NCI-H1436 treated with DMSO at 0.1 percent for 48 hours (cell line): ENCODE measurements at places on chromosomes 11 and 22.

GRCh38 chr11:67054346-67054835 lies 2.3 kb upstream of the RHOD start:
- DNase-seq: no peak

GRCh38 chr11:75024764-75025211 lies 36.1 kb downstream of the NEU3 start:
- no peak for DNase-seq

- DNase-seq: no peak
These were observed 55.7 kb downstream of the ARHGAP8 start for GRCh38 chr22:44807915-44808690.

- no peak for DNase-seq
These were observed 965.2 kb downstream of the TBC1D22A start for GRCh38 chr22:47727641-47728040.

GRCh38 chr22:24554313-24555164 lies at the start of gene GUCD1:
Gene GUCD1, minus strand, starts transcription at chr22:24555138. Its CDS starts 147 bp downstream, at chr22:24554991.
- no peak for DNase-seq

DNA sequence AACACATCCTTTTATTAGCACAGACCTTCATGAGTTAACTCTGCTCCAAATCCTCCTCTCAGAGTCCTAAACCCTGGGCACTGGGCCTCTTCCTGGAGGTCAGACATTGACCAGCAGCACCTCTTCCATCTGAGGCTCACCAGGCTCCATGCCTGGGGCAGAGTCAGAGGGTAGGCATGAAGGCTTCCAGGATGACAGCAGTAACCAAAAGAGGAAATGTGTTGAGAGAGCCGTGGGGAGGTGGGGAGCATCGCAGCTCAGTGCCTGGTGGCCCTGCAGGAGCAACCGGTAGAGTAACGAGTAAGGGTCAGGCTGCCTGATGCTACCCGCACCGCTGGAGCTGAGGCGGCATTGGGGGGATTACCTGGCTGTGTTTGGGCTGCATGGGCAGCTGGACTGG lies 9.4 kb upstream of the NAV2 start:
- no peak for DNase-seq

- DNase-seq: no peak
These were observed 619 bp downstream of the SART1 start for GRCh38 chr11:65962141-65962564.

DNA sequence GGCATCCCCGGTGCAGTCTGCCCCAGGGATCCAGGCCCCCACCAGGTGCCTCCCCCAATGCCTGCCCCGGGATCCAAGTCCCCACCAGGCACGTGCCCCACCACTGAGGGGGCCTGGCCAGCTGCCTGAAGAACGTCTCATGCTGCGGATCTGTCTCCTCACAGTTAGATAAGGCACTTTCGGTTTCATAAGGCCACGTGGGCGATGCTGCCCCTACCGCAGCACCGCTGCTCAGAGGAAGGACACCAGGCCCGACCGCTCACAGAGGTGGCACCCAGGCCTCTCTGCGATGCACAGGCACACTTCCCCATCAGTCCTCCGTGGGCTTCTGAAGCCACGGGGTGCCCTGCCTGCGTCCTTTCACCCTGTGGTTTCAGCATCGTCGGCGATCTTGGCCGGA lies 68.1 kb upstream of the BID start:
- DNase-seq: no peak

GRCh38 chr11:33706966-33707365 lies 6.3 kb upstream of the C11orf91 start:
- DNase-seq: no peak

- DNase-seq: no peak
These were observed 921 bp upstream of the NUCB2 start for GRCh38 chr11:17275400-17276235.

DNA sequence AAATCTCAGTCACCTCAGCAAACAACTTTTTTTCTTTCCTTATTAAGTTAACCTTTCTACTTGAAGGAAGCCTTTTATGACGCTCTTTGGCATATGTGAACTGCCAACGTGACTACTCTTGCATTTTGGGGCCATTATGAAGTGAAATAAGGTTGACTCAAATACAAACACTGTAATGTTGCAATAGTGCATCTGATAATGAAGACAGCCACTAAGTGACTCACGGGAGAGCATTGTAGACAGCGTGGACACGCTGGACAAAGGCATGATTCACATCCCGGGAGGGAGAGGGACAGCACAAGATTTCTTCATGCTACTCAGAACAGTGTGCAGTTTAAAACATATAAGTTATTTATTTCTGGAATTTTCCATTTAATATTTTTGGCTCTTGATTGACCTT lies 560.8 kb downstream of the ETS1 start:
- DNase-seq: no peak

- DNase-seq: peak; percentile 74
These were observed 690 bp upstream of the UVRAG start for GRCh38 chr11:75814363-75814676.

DNA sequence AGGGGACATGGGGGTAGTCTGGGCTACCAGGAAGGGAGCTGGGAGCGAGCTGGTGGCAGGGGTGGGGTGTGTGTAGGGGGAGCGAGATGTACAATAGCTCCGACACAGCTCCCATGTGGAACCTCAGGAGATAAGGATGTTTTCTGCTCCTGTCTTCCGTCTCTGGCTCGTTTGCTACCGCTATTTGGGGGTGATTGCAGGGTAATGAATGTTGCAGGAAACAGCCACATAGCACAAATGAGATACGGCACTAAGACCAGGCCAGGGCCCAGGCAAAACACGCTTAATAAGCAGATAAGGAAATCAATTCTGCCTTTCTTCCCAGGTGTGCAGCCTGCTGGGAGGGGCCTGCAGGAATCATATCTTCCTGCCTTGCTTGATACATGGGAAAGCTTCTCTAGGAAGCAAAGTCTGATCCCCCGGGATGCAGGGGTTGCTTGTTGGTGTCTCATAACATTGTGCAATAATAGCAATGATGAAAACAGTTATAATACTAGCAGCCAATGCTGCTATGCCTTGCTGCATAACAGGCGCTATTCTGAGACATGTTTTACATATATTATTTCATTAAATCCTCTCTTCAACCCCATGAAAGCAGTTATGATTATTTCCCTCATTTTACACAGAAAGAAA lies 158.7 kb downstream of the ST3GAL4 start:
- no peak for DNase-seq

DNA sequence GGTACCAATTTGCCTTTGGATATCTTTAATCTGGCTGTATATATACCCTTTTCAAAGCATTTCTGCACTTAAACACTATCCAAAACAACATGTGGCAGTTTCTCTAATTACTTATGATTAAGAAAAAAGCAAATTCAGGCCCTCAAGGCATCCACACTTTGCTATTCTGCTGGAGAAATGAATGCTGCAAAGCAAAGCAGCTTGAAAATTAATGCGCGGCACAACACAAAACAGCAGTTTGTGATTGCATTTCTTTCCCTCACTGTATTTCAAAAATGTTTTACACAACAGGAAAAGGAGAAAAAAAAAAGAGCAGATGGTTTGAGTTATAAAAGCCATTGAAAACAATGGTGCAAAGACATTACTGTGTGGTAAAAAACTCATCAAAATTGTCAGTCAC lies 738.4 kb upstream of the RAG2 start:
- DNase-seq: no peak

- DNase-seq: peak; percentile 98
These were observed 605.6 kb downstream of the SOX6 start for GRCh38 chr11:15750535-15751308.

DNA sequence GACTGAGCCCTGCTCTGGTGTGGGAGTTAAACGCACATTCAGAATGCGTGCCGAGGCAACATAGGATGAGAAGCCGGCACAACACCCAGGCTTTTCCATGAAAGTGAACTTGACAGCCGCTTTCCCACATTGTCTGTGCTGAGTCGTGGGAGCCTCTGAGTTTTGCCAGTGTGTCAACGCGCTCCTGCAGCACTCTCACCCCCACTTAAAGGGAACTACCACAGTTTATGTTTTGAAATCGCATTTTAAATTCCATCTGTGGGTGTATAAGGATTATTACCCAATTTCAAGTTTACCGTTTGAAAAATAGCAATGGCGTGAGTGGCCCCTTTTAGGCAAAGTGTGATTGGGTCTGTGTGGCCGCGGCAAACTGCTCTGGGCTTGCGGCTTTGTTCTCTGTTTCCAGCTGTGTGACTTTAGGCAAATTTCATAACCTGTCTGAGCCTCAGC lies 81.5 kb downstream of the FBLN1 start:
- no peak for DNase-seq

DNA sequence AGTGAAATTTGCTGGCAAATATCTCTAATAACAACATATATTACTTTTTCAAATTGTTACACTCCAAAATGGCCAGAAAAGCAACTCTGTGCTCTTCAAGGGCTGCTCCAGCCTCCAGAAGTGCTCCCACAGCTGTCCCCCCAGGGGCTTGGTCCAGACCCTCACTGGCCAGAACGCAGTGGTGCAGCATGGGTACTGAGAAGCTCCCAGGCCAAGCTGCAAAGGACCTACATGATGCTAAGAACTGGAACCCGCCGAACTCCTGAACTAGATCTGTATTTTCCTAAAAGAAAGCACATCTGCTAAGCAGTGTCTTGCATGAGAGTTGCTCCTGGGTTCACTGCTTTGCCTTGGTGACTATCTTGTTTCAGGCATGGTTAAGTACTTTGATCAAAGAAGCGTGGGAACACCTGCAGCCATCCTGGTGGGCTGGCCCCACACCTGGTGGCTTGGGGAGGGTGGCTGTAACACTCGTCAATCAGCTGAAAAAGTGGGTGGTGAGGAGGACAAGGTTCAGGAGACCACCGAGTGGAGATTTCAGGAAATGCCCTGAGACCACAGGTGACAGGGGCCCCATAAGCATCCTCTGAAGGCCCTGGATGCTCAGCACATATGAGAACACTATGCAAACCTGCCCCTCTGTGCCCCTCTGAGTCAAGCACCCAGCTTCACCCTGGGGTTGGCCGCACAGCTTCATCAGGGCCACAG lies 72.7 kb upstream of the PITPNB start:
- no peak for DNase-seq

GRCh38 chr11:45646275-45646927 lies 19.0 kb downstream of the CHST1 start:
- DNase-seq: no peak

DNA sequence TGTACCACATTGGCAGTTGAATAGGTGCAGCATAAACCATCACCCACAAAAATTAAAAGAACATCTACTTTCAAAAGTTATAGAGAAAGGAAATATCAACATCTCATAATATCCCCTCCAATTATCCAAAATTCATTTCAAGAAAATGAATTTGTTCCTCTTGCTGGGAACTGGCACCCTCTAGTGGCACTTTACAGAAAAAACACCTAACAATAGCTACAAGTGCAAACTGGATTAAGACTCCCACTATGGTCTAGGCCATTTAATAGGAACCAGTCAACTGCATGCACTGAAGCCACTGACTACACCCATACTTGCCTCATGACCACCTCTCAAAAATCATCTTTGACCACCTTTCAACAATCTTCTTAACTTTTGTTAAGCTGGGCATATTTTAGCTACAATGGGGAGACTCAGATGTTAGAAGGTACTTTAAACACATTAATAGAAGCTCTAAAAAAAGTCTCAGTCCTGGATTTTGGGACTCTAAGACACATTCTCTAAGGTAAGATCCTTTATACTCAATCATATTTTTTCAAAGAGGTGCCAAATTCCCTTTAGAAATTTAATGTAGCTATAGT lies 17.3 kb downstream of the TRAF6 start:
- no peak for DNase-seq

- no peak for DNase-seq
These were observed 11.9 kb upstream of the NRIP3 start for GRCh38 chr11:9015677-9016076.

GRCh38 chr22:43004362-43005035 lies 10.4 kb downstream of the PACSIN2 start:
- DNase-seq: no peak

DNA sequence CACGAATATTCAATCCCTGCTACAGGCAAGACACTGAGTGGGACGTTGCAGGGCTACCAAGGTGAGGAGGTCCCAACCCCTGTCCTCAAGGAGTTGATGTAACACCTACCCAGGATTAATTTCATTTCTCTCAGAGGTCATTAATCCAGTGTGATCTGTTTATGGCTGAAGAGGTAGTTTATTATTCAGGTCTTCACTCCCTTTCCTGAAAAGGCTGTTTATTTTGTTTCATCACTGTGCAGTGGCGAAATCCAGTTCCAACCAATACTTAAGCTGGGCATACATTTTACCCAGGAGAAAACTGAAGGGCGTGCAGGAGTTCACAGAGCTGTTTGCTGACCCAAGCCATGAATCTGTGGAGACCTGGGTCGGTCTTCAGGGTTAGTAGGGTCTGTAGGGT lies 2.7 kb upstream of the PTPRJ start:
- DNase-seq: no peak

DNA sequence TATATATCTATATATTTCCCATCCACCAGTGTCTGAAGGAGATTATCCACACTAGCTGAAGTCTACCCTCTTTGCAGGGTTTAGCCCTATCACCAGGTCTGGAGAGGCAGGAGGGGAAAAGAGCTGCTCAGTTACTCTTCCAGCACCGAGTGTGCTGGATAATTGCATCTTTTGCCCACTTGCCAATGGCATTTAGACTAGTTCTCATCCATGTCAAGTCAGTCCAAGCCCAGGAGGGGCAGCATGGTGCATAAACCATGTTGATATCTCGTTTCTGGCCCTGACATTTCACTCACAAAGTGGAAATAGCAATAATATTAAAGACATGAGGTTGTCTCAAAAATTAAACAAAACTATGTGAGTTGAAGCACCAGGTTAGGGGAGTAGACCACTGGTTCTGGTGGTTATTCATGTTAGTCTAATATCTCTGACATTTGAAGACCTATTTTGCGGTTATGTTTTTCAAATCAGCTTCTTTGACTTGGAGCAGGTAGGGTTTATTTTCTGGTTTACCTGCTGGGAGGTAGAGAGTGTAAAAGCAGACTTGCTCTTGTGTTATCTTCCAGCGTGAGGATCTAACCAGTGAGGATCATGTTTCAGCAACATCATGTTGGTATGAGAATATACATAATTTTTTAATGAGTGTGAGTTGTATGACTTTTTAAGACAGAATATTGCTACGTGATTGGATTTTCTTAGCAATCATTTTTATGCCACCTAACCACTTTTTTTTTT lies 273.2 kb upstream of the KIRREL3 start:
- no peak for DNase-seq

- DNase-seq: no peak
These were observed 5.1 kb downstream of the DGCR2 start for GRCh38 chr22:19117111-19117512.

DNA sequence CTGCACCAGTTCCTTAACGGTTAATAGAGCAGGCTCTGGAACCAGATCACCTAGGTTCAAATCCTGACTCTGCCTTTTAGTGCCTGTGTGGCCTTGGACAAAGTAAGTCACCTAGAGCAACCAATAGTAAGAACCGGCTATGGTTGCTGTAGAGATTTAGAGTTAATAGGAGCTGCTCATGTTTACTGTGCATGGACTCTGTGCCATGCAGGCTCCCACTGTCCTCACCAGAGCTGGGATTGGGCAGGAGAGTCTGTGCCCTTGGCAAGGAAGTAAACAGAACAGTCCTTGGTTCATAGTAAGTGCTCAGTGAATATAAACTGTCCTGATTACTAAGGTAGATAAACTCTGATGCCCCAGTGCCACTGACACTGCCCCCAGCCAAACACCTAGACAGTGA lies 1.4 kb upstream of the TP53I11 start:
- DNase-seq: no peak

- DNase-seq: no peak
These were observed 346.0 kb upstream of the PLET1 start for GRCh38 chr11:112606656-112607055.
